ENCODE measurements at places on chromosomes 16 and 17.
A peak's percentile ranks its signal among the peaks of the same experiment; 100 is the strongest.

- peak within 1 kb of the TSS; percentile 73 for H3K4me3 ChIP-seq
- no peaks in the 10 kb centered on the region for H3K36me3 ChIP-seq
- peaks cover 40% of the 10 kb centered on the region for H3K4me1 ChIP-seq
- peak within 1 kb of the TSS; percentile 79 for H3K27ac ChIP-seq
Measured at GRCh38 chr17:36937001-36937958, at the start of gene LHX1. TSS of gene LHX1 (plus strand) at chr17:36937475. CDS start at chr17:36938198, 723 bp downstream.

GRCh38 chr17:78324391-78325075, 35.3 kb downstream of the SOCS3 start:
- H3K36me3 ChIP-seq, result no peaks in the 10 kb centered on the region
- no peaks in the 10 kb centered on the region for H3K27me3 ChIP-seq
- peaks cover 23% of the 10 kb centered on the region for H3K4me1 ChIP-seq
- peak overlapping the region; percentile 39 for H3K4me3 ChIP-seq
- no peak for DNase-seq
- peak overlapping the region; percentile 76 for H3K27ac ChIP-seq

DNA sequence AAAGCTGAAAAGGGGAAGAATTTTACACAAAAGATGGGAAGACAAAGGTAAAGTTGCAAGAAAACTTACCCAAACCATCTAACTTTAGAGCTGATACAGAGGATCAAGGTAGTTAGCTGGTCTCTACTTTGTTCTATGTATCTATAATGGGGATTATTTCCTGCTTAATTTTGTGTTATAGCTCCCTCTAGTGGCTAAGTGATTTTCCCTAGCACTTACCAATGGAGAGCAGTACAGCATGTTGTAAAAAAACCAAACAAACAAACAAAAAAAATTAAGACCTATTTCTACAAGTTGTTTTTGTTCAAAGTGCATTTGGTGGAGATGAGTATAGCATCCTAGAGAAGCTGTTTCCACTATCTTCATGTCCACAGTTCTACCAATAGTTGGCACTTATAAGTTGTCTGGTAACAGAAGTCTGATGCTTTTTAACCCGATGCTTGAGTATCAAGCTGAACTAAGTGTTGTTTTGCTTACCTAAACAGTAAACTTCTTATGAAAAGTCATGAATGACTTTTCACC, 7.5 kb downstream of the SRSF1 start:
- DNase-seq, result no peak
- peaks cover 64% of the 10 kb centered on the region for H3K4me1 ChIP-seq
- no peaks in the 10 kb centered on the region for H3K27me3 ChIP-seq

DNA sequence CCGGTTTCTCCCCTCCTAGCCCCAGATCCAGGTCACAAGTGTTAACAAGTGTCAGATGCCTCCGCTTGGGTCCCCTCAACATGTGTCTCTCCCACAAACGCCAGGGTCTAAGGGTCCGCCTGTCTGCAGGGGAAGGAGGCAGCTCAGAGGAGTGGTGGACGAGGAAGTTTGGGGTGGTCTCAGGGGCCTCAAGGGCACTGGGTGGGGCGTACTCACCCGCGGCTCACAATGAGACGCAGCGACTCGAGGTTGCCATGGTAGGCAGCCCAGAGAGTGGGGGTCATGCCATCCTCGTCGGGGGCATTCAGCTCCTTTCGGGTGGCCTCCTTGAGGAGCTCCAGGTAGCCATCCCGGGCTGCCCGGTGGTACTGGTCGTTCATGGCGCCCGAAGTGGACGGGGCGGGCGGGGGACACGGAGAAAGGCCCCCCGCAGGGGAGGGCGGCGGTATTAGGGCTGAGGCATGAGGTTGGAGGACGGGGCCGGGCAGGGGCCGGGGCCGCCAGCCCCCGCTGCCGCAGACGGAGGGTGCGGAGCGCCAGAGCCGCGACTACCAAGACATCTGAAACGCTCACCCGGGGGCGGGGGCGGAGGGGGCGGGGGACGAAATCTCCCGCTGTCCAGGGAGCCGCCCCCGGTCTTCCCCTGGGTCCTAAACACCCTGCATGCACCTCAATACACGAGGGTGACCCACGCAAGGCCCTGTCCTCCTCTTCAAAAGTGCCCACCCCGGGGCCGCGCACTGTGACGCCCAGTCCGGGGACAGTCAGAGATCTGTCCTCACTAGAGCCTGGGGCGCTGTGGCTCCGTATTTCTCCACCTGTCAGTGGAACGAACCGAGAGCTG, at the start of gene USH1G:
Gene USH1G (minus strand): TSS at position 562 of the 844 bp plus-strand sequence. CDS start 182 bp downstream, at position 380.
- no peaks in the 10 kb centered on the region for H3K36me3 ChIP-seq
- peaks cover 51% of the 10 kb centered on the region for H3K27me3 ChIP-seq
- DNase-seq, result no peak
- no peak within 1 kb of the TSS for H3K27ac ChIP-seq

GRCh38 chr17:31068291-31068690, 26.5 kb upstream of the NF1 start:
- H3K36me3 ChIP-seq, result no peaks in the 10 kb centered on the region
- no peaks in the 10 kb centered on the region for H3K4me1 ChIP-seq
- H3K27ac ChIP-seq, result no peak overlapping the region
- peak; percentile 25 for DNase-seq
- no peak overlapping the region for H3K4me3 ChIP-seq
- H3K27me3 ChIP-seq, result no peaks in the 10 kb centered on the region

DNA sequence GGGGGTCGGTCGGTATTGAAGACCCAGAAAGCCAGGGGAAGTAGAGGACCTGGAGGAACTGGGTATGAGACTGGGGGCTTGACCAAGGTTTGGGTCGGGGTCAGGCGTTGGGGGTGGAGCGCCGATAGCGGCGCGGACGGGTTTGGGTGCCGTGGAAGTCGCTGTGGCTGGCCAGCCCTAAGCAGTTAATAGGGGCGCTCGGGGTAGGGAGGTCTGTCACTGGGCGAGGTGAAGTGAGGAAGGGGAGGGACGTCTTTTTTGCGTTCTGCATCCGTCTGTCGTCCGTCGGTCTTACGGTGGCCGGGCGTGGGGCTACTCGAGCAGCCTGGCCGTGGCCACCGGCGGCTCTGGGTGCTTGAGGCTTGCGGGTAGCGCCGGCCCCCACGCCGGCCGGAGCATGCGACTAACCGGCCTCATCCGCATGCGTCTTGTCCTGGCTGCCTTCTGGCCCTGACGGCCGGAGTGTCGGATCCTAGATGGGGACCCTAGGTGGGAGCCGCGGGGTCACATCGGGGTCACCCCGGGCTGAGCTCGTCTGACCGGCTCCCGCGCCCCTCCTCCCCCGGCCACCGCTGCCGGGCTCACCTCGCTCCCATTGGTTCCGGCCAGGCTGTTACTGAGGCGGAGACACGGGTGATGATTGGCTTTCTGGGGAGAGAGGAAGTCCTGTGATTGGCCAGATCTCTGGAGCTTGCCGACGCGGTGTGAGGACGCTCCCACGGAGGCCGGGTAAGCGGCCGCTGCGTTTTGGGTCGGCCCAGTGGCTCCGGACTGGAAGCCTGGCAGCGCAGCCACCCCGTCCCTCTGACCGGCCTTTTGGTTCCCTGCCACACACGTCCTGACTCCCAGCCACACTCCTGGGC, 10.3 kb upstream of the TMEM88 start:
- H3K4me3 ChIP-seq, result peak overlapping the region; percentile 89
- H3K27ac ChIP-seq, result peak overlapping the region; percentile 96
- H3K27me3 ChIP-seq, result no peaks in the 10 kb centered on the region
- H3K4me1 ChIP-seq, result peaks cover 37% of the 10 kb centered on the region
- peaks cover 21% of the 10 kb centered on the region for H3K36me3 ChIP-seq

DNA sequence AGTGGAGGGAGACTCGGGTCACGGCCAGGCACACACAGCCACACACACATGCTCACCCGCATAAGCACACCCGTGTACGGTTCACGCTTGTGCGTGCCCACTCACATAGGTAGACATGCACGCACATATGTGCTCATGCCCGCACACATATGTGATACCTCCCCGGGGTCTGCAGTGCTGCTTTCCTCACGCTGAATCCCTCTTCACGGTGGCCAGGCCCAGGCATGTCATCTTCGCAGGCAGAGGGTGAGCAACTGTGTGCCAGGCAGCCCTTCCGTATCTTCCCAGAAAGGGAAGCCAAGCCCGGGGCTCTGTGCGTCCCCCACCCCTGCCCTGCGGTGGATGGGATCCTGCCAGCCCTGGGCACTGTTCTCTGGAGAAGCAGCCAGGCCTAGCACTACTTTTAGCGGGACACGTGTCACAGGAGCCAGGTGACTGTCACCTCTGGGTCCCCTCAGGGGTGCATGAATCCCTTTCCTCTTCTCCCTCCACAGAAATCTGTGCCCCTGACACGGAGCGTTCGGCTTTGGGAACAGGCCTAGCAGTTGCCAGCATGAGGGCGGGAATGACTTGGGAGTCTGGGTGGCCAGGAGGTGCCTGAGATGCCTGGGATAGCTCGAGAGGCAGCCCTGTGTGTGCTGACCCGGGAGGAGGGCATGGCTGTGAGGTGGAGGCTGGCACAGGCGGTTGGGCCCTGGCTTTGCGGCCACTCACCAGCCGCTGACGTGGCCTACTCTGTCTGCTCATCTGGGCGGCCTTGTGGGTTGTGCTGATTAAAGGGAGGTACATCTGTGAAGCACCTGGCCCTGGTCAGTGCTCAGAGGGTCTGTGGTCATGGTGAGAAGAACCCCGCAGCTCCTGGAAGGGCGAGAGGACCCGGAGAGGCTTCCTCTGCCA, 47.5 kb downstream of the BAIAP2 start:
- DNase-seq, result no peak
- no peaks in the 10 kb centered on the region for H3K27me3 ChIP-seq
- no peak overlapping the region for H3K27ac ChIP-seq
- no peak overlapping the region for H3K4me3 ChIP-seq
- no peaks in the 10 kb centered on the region for H3K36me3 ChIP-seq
- no peaks in the 10 kb centered on the region for H3K4me1 ChIP-seq

- no peak overlapping the region for H3K4me3 ChIP-seq
- H3K27me3 ChIP-seq, result no peaks in the 10 kb centered on the region
- no peaks in the 10 kb centered on the region for H3K4me1 ChIP-seq
- H3K27ac ChIP-seq, result no peak overlapping the region
Measured at GRCh38 chr16:78483124-78483992, 383.9 kb downstream of the WWOX start.
